ENCODE measurements at places on chromosomes 5 and 9. TPM values are rescaled to one million over a fixed set of nuclear protein-coding genes. Genes with fewer than 3 reads are reported as not detected.

GRCh38 chr9:81373294-81373693 lies 316.1 kb downstream of the TLE1 start:
- no peaks in the 10 kb centered on the region for H3K27me3 ChIP-seq
- H3K27ac ChIP-seq: no peak overlapping the region
- DNase-seq: no peak
- H3K4me3 ChIP-seq: no peak overlapping the region

GRCh38 chr5:158895588-158895987 lies 204.1 kb downstream of the EBF1 start:
- H3K4me3 ChIP-seq: no peak overlapping the region
- no peak for DNase-seq
- no peak overlapping the region for H3K27ac ChIP-seq
- H3K27me3 ChIP-seq: peaks cover 5% of the 10 kb centered on the region
- no peaks in the 10 kb centered on the region for H3K4me1 ChIP-seq

DNA sequence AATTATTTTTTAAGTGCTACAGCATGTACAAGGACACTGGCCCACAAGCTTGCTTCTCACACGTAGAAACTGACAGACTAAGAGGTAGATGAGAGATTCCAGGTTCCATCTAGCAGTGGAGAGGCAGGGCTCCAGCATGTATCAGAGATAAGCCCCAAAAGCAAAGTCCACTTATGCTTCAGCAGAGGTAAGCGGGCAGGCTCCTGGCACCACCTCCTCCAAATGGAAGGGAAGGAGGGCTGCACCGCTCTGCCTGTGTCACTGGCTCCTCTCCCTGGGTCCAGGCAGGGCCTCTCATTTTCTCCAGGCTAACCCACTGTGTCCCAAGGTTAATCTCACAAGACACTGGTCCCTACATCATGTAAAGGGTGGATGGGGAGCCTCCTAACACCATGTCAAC lies 15.9 kb downstream of the GRHPR start:
- H3K4me3 ChIP-seq: no peak overlapping the region
- no peaks in the 10 kb centered on the region for H3K27me3 ChIP-seq
- H3K27ac ChIP-seq: no peak overlapping the region
- no peak for DNase-seq

DNA sequence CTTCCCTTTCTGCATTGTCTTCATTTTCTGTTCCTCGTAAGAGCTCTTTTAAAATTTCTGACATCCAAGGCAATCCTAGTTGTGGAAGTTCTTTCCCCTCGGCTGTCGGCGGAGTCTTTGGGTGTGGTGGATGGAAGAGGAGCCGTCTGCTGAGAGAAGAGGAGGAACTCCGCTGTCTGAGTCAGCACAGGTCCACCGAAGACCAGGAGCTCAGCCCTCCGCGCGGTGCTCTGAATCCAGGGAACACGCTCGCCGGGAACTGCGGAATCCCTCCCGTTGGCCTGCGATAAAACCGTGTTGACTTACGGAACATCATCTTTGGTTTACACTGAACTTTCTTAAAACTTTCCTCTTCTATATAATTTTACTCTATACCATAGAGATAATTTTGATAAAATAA lies 100.7 kb upstream of the IRX4 start:
- no peaks in the 10 kb centered on the region for H3K4me1 ChIP-seq
- H3K27ac ChIP-seq: no peak overlapping the region
- peaks cover 3% of the 10 kb centered on the region for H3K27me3 ChIP-seq
- no peak for DNase-seq
- no peak overlapping the region for H3K4me3 ChIP-seq
- H3K36me3 ChIP-seq: no peaks in the 10 kb centered on the region

DNA sequence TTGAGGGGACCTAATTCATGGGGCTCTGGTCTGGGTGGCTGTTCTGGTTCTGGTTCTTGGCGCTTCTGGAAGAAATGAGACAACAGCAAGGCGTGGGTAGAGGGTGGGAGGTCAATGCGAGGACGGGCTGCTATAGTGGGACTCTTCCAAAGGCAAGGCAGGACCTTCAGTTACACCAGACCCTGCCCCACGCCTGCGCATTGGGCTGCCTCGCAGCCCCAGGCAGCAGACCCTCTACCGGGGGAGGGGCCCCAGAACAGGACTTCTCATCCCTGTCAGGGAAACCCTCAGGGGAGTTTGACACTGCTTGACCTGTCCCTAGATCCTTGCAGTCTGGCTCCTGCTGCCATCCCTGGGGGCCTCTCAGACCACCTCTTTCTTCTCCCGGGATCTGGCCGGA lies 18.5 kb downstream of the CCDC69 start:
- H3K27ac ChIP-seq: peak overlapping the region; percentile 25
- no peak overlapping the region for H3K4me3 ChIP-seq
- H3K27me3 ChIP-seq: no peaks in the 10 kb centered on the region
- DNase-seq: no peak

DNA sequence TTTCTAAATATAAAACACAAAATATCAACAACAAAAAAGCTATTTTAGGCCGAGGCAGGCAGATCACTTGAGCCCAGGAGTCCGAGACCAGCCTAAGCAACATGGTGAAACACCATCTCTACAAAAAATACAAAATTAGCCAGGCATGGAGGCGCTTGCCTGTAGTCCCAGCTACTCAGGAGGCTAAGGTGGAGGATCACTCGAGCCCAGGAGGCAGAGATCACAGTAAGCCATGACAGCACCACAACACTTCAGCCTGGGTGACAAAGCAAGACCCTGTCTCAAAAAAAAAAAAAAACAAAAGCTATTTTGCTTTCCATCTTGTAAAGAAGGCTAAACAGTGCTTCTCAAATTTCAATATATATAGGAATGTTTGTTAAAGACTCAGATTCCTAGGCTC lies 11.3 kb downstream of the C5orf15 start:
- no peak for DNase-seq
- peak overlapping the region; percentile 35 for H3K27ac ChIP-seq
- no peaks in the 10 kb centered on the region for H3K27me3 ChIP-seq
- H3K36me3 ChIP-seq: peaks cover 4% of the 10 kb centered on the region

GRCh38 chr9:135815830-135816650 lies 91.3 kb downstream of the CAMSAP1 start:
- H3K4me1 ChIP-seq: no peaks in the 10 kb centered on the region
- H3K27ac ChIP-seq: no peak overlapping the region
- H3K36me3 ChIP-seq: peaks cover 84% of the 10 kb centered on the region
- H3K27me3 ChIP-seq: no peaks in the 10 kb centered on the region

DNA sequence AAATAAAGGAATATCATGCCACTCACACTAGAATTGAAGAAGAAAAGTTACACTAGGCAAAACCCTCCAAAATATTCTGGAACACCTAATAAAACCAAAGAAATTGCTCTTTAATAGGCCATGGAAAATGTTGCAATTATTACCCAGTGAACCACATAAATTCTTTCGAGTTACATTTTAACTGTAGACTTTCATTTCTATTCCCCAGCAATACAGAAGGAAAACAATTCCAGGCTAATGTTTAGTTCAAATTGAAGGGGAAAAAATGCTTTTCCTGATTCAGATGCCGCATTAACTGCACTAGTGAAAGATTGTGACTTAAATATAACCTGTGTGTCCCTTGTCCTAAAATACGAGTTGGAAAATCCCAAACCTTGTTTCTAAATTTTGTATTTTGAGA lies 439.3 kb upstream of the ADAMTS16 start:
- no peaks in the 10 kb centered on the region for H3K36me3 ChIP-seq
- DNase-seq: no peak

DNA sequence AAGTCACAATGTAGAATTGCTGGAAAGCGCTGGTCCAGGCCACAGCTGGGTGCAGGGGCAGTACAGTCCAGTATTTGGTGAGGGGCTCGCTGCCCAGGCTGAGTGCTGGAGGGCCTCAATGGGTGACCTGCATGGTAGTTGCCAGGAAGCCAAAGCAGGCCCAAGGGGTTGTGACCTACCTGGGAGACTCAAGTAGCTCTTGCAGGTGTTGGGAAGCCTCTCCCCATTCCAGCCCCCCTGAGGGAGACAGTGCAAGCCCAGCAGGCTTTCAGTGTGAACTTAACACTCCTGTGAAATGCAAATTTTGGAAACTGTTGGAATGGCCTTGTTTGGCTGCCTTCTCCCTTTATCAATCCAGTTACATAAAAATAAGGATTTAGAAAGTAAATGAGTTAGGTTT lies 13.9 kb downstream of the KDM4C start:
- H3K4me3 ChIP-seq: no peak overlapping the region
- H3K4me1 ChIP-seq: peaks cover 1% of the 10 kb centered on the region
- H3K36me3 ChIP-seq: no peaks in the 10 kb centered on the region
- H3K27me3 ChIP-seq: no peaks in the 10 kb centered on the region

GRCh38 chr5:138964647-138965201 lies 89.6 kb upstream of the LRRTM2 start:
- no peak overlapping the region for H3K4me3 ChIP-seq
- no peak for DNase-seq
- no peaks in the 10 kb centered on the region for H3K27me3 ChIP-seq
- H3K27ac ChIP-seq: no peak overlapping the region

DNA sequence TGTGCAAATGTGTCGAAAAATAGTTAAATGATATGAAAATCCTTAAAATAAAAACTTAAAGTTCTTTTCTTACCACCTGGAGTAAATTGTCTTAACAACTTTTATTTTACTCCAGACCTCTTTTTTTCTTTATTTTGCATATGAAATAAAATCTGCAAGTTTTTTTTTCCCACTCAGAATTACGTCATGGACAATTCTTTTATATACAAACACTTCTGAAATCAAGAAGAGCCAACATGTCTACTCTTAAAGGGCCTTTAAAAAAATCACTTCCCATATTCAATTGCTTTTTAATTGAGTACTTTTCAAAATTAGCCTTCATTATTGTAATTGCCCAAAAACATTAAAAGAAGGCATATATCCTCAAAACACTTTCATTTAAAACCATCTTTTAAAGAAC lies 37.7 kb upstream of the ZFAND5 start:
- H3K27me3 ChIP-seq: no peaks in the 10 kb centered on the region
- no peak overlapping the region for H3K27ac ChIP-seq
- no peak overlapping the region for H3K4me3 ChIP-seq
- no peaks in the 10 kb centered on the region for H3K36me3 ChIP-seq

The LHX2 gene
- total RNA-seq: not detected

GRCh38 chr5:11684607-11685006 lies 219.6 kb downstream of the CTNND2 start:
- H3K4me1 ChIP-seq: no peaks in the 10 kb centered on the region
- H3K27me3 ChIP-seq: no peaks in the 10 kb centered on the region
- no peak overlapping the region for H3K27ac ChIP-seq
- DNase-seq: no peak

GRCh38 chr9:19387317-19387716 lies 7.3 kb upstream of the RPS6 start:
- no peaks in the 10 kb centered on the region for H3K4me1 ChIP-seq
- no peaks in the 10 kb centered on the region for H3K27me3 ChIP-seq
- no peak overlapping the region for H3K27ac ChIP-seq
- DNase-seq: no peak

- no peaks in the 10 kb centered on the region for H3K27me3 ChIP-seq
- H3K27ac ChIP-seq: no peak overlapping the region
- no peaks in the 10 kb centered on the region for H3K4me1 ChIP-seq
- no peak for DNase-seq
- H3K36me3 ChIP-seq: no peaks in the 10 kb centered on the region
- H3K4me3 ChIP-seq: no peak overlapping the region
Observed at GRCh38 chr5:65329266-65329665, 152.5 kb downstream of the ADAMTS6 start.

DNA sequence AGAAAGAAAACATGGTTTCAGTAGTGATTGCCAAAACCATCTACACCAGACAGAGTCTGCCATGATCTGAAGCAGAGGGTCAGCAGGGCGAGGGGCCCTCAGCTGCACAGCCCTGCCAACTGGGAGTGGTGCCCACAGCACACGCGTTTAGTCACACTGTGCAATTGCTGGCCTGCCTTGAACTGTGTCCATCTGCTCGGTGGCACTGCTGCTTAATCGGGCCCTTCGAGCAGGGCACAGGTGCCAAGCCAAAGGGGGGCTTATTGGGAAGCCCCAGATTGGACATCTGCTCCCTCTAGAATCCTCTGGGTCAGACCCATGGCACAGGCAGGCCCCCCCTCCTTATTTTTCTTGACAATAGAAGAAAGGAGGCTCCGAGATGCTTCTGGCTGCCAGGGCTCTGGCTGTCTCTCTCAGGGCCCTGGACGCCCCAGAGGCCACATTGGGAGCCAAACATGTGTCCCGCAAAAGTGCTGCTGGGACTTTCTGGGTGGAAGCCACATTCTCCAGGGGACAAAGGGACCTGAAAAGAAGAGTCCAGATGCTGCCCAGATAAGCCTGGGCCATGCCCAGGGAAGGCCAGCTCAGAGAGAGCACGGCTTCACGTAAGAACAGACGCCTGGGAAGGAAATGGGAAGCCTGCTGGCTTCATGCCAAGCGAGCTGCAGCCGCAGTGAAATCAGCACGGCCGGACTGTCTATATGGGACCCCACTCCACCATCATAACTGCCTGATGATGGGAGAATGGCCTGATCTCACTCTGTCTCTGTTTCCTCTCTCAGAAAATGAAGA lies 349.2 kb downstream of the GADD45G start:
- H3K27ac ChIP-seq: no peak overlapping the region
- no peaks in the 10 kb centered on the region for H3K4me1 ChIP-seq
- H3K4me3 ChIP-seq: no peak overlapping the region

The GADD45G gene
- 4.7 TPM for total RNA-seq
